ENCODE measurements at places on chromosomes 12 and 14.

GRCh38 chr12:21054334-21054733 is 76.7 kb upstream of the SLCO1B1 start:
- no peak for DNase-seq

DNA sequence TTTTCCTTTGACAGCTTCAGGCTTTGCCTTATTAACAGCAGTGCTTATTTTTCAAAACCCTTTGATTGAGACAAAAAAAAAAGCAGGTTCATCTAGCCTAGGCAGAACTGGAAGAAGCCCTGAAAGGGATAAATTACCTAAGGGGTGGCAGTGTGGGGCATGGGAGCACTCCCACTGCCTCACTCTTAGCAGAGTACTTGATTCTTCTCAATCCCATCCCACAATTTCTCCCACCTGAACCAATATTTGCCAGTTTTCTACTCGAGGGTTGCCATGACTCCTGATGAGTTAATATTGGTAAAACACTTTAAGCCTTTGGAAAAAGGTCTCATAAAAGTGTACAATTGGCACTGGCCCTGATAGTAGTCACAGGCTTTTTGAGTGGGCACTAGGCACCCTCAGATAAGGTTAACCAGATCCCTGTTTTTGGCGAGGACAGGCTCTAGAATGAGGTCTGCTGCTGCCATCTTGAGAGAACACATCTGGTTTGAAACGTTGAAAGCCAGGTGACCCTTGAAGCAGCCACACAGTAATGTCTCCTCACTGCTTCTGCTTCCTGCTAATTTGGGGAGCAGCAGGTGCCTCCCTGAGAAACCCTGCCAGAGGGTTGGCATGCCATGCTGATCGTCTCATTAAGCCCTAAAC is 320.0 kb downstream of the RAD51B start:
- no peak for DNase-seq

GRCh38 chr12:107126796-107127481 is 33.6 kb upstream of the CRY1 start:
- DNase-seq, result no peak

DNA sequence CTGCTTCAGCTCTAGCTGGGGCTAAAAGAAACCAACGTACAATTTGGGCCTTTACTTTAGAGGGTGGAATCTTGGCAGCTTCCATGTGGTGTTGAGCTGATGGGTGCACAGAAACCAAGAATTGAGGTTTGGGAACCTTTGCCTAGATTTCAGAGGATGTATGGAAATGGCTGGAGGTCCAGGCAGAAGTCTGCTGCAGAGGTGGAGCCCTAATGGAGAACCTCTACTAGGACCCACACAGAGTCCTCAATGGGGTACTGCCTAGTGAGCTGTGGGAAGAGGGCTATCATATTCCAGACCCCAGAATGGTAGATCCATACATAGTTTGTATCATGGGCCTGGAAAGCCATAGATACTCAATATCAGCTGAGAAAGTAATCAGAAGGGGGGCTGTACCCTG is 500.4 kb upstream of the ATP2B1 start:
- no peak for DNase-seq

DNA sequence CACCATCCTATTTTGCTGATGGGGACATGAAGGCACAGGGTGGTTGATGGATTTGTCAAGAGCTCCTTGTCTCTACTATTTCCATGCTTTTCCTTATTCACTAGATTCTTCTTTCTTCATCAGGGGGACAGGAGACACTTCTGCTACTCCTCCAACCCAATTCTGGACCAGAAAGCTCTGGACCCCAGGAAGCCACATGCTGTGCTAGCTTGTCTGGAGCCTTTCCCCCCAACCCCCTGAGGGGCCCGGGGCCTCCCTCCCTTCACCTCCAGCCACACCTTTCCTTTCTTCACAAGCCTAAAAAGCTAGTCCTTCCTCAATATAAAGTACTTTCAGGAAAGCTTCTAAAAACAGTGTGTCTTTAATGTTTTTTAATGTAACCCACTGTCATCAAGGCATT is 75.1 kb upstream of the CAPRIN2 start:
- DNase-seq, result no peak

GRCh38 chr14:96275177-96276112 is 19.4 kb downstream of the BDKRB1 start:
- DNase-seq, result peak; percentile 40

DNA sequence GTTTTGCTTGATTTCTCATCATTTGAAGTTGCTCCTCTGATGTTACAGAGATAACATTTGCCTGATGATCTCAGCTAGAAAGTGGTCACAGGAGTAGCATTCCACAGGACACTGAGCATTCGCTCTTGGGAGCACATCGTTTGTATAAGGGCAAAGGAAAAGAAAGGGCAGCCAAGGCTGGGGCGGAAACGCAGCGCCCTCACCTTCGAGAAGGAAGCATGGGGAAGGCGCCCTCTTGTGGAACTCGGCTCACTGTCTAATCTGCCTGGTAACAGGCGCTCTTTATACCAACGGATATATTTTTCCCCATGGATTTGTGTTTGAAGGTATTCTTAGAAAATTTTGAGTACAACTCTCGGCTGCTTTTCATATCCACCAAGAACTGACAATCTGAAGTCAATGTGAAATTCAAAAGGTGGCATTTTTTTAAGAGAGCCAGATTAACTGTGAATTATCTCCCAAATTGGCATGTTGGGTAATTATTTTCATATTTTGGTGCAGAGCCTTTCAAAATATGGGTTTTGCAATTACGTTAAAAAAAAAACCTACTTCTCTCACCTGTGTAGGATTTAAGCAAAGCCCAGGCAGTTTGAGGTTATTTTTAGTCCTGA is 172.7 kb downstream of the CAND1 start:
- DNase-seq, result peak; percentile 56

DNA sequence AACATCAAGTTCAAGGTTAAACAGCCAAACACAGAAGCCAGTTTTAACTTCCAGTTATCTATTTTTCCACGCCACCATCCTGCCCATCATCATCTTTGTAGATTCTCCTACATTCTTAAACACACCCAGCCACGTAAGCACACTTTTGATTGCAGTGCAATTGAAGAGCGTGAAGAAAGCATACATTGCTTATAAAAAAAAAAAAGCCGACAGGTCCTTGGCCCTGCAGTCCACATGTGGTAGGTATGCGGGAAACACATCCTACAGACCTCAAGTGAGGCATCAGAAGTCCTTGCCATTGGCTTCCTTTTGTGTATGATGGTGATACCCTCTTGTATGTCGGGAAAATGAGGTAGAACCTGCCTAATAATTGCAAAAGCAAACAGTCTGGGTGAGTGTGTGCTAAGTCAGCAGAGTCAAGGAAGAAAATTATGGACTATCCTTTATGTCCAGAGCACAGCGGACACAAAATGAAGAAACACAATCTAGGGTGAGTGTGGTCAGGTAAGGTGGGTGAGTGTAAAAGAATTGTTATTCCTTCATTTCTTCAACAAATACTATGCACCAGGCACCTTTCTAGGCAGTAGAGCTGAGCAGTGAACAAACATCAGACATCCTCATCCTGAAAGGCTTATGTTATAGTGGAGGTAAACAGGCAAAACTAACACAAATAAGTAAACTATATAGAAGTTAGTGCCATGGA is 51.5 kb downstream of the EID3 start:
- no peak for DNase-seq

GRCh38 chr14:74906925-74907521 is 16.0 kb downstream of the RPS6KL1 start:
- DNase-seq, result no peak

DNA sequence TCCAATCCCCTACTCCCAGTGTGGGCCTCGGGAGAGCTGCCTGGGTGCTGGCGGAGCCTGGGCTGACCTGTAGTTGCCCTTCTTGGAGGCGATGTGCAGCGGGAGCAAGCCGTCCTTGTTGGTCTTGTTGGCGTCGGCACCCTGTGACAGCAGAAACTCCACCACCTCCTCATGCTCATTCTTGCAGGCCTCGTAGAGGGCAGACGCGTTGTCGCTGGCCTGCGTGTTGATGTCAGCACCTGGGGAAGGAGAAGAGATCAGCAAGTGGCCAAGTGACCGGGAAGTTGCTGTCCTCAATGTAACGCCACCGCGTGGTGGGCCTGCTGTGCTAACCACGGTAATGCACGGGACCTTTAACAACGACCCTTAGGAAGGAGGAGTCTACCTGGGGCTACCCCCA is 20.1 kb downstream of the FAM181A start:
- DNase-seq, result no peak

- no peak for DNase-seq
Observed at GRCh38 chr12:26274441-26275312, 79.3 kb downstream of the SSPN start.

DNA sequence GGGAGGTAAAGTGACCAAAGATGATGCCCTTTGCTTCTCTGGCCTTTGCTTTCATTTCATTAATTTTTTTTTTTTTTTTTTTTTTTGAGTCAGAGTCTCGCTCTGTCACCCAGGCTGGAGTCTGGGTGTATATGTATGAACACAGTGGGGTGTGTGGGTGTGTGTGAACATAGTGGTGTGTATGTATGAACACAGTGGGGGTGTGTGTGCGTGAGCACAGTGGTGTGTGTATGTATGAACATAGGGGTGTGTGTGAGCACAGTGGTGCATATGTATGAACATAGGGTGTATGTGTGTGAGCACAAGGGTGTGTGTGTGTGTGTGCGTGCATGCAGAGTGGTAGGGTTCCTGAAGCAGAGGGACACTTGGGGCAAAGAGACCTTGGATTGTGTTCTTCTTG is 9.6 kb downstream of the KLC1 start:
- no peak for DNase-seq

DNA sequence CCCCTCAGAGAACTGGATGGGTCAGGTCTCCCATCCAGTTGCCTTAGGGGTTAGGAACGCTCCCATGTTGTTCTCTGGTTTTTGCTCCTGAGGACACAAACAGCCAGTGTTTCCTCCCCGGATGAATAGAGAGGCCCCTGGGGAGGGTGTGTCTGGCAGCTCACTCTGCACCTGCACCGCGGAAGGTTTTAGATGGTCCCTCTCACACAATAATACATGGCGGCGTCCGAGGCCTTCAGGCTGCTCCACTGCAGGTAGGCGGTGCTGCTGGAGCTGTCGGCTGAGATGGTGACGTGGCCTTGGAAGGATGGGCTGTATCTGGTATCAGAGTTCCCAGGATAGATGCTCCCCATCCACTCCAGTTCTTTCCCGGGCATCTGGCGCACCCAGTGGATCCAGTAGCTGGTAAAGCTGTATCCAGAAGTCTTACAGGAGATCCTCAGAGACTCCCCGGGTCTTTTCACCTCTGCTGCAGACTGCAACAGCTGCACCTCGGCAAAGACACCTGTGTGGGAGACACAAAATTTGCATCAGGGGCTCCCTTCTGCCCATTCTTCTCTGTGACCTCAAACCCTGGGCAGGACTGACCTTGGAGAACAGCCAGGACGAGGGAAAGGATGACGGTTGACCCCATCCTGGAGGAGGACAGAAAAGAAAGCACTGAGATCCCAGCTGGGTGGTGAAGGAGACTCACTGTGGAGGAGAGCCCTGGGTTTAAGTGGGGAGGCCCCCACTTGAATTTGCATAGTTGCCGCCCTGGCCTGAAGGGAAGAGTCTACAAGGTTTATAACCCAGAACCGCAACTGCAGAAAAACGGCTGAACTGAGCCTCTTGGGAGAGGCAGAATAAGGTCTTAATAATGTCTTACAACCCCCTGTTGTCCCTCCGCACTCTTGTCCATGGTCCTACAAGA is 1324.8 kb downstream of the TMEM121 start:
- no peak for DNase-seq

GRCh38 chr14:55713486-55713885 is 133.5 kb downstream of the KTN1 start:
- no peak for DNase-seq

DNA sequence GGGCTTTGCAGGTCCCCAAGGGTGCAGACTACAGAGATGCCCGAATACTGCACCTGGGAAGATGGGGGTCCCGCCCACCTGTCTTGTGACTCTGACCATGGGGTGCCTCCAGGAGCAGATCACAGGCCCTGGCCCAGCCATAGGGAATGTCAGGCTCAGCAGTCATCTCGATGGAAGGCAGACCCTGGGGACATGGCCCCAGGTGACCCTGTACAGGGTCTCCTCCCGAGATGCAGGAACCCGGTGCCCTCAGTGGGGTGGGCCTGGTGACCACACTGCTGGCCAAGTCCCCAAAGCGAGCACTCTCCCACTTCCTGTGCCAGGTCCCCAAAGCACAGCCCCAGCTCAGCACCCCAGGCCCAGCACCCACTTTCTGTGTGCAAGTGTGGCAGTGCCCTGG is 903.7 kb upstream of the USP15 start:
- DNase-seq, result no peak

DNA sequence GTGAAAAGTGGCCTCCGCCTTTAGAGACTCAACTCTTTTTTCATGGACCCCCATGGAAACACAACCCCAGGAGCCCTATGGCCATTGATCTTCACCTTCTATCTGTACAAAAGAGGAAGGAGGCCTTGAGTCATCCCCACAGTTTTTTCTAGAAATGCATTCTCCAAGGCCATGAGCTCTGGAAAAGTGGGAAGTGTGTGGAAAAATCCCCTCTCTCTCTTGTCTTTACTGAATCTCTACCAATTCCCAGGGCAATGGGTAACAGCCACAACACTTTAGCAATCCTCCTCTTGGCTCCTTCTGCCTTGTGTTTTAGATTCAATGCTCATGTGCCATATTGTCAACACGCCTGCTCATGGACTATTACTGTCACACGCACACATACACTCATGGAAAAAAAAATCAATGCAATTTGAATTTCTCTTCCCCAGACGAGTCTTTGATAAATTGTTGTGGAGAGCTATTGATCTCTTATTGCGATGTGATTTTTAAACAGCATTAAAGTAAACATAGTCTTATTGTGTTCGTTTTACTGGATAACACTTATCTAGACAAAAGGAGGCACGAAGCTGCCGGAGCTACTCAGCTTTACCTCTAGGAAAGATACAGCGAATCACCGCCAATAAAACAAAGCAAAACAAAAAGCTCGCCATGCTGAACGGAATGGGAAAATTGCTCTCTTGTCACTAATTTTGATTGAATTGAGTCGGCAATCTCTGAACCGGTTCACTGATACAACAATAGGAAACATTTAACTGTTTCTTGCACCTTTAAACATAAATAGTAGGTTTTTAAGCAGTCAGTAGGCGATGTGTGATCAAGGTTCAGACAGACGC is 260.3 kb downstream of the VRK1 start:
- no peak for DNase-seq

GRCh38 chr12:108822497-108823205 is 34.7 kb downstream of the SSH1 start:
- no peak for DNase-seq

- no peak for DNase-seq
Observed at GRCh38 chr14:38884109-38884508, 218.9 kb downstream of the SEC23A start.

GRCh38 chr12:3741882-3742672 is 10.8 kb downstream of the CRACR2A start:
- no peak for DNase-seq

Measured in stimulated activated CD8-positive, alpha-beta memory T cell treated with anti-CD3 and anti-CD28 coated beads, Interleukin-7, amount 100 ng/mL, for 1 hour (primary cell).